Upper lobe of left lung (tissue), 6 donors: ENCODE measurements at places on chromosomes 4 and X.

DNA sequence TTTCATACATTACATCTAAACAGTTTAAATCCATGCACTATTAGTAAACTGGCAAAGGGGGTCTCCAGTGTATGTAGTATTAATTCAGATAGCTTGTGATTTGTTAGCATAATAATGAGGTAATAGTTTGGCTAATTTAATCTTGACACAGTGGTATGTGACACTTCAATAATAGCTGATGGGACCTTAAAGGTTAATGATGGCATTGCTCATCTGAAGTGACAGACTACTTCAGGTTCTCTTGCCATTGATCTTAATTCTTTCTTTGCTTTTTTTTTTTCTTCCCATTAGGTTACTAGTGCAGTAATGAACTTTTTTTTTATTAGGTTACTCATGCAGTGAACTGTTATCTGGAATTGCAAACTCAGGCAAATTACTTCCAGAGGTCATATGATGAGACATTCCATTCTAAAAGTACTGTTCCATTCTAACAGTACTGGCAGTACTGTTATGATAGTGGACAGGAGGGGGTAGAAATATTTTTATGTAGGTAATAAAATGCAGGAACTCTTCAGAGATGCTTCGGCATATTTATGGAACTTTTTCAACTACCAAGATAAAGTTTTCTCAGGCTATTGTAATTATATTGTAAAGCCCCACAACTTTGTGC is 911.3 kb upstream of the LCORL start:
- no peak for DNase-seq

DNA sequence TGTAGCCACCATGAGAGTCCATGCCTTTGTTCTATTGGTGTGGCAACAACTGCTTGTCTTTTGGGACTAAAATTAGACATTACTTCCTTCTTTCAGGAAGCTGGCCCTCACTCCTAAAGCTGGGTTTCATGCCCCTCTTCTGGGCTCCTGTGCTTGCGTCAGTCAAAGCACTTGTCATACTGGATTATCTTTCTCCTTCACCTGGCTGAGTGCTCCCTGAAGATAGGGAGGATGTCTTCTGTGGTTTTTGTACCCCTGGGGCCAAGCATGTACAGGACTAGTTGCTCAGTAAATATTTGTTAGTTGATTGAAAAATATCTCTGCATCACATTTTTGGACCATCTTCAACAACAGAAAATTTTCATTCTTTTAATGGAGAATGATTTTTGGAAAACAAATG is 26.1 kb upstream of the LONRF3 start:
- no peak for DNase-seq

GRCh38 chr4:16464651-16465050 is 238.4 kb upstream of the TAPT1 start:
- DNase-seq, result no peak

- no peak for DNase-seq
Measured at GRCh38 chr4:83382850-83383249, 48.2 kb upstream of the HPSE start.

DNA sequence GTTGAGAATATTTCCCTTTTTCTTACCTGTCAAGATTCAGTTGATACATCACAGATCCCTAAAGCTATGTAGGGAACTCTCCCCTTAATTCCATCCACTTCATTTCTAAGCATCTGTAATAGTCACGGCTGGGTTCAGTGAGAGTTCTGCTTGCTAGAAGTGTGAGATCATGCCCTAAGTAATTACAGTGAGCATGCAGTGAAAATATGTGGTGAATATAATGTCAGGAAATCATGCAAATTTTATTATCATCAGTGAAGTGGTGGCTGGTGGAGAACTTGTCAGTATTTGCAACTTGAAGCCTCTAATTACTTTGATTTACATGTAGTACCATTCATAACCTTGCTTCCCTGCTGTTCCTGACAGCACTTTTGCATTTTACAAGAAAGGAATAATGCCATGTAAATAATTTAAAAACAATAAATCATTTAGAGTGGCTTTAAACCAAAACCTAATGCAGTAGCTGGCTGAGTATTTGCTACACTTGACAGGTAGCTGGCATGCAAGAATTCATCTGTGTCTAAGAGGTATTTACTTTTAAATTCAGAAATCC is 28.3 kb upstream of the CFAP299 start:
- no peak for DNase-seq

- DNase-seq, result no peak
Measured at GRCh38 chr4:17932041-17932440, 89.5 kb downstream of the LCORL start.
